ENCODE measurements at places on chromosomes 3 and 15. TPM values are rescaled to one million over a fixed set of nuclear protein-coding genes. Genes with fewer than 3 reads are reported as not detected.

Gene GOLGA6B
- total RNA-seq, result not detected

Gene SLC49A4
- total RNA-seq, result 33.6 TPM

Gene CAMK1
- total RNA-seq, result 12.0 TPM

Gene CADPS
- 5.8 TPM for total RNA-seq

Gene CCR8
- not detected for total RNA-seq

Gene ITGA11
- 0.15 TPM for total RNA-seq

Gene LCTL
- total RNA-seq, result 1.4 TPM

Gene SLC51B
- not detected for total RNA-seq

Gene MUC20
- 0.73 TPM for total RNA-seq

Gene FOXB1
- not detected for total RNA-seq

Data from melanocyte of skin (primary cell).